Cardiac septum (tissue), 1 donor: ENCODE measurements at places on chromosomes 13 and 19. TPM values are rescaled to one million over a fixed set of nuclear protein-coding genes. Genes with fewer than 3 reads are reported as not detected.

ATXN8OS gene
- not detected for total RNA-seq

NLRP5 gene
- total RNA-seq, result not detected

NLRP7 gene
- total RNA-seq, result not detected

KLHL1 gene
- not detected for total RNA-seq

ANKRD27 gene
- 24.7 TPM for total RNA-seq

CEACAM8 gene
- total RNA-seq, result 0.35 TPM

PRDX2 gene
- total RNA-seq, result 595 TPM

SMIM44 gene
- not detected for total RNA-seq

MCF2L gene
- total RNA-seq, result 38.9 TPM

ALDH16A1 gene
- 7.7 TPM for total RNA-seq

CXCL17 gene
- not detected for total RNA-seq

MUC16 gene
- 0.03 TPM for total RNA-seq

SLITRK1 gene
- total RNA-seq, result 0.05 TPM

ZNF229 gene
- 7.1 TPM for total RNA-seq

LGALS7B gene
- total RNA-seq, result not detected

LRP3 gene
- 22.4 TPM for total RNA-seq

MEDAG gene
- total RNA-seq, result 11.7 TPM

TNNI3 gene
- 7,865 TPM for total RNA-seq

GPI gene
- 512 TPM for total RNA-seq

UBXN6 gene
- total RNA-seq, result 102 TPM

KLK13 gene
- not detected for total RNA-seq
